ENCODE measurements at places on chromosomes 4 and X. TPM values are rescaled to one million over a fixed set of nuclear protein-coding genes. Genes with fewer than 3 reads are reported as not detected.

The POLN gene
- 4.1 TPM for total RNA-seq

The GNRHR gene
- total RNA-seq = not detected

The TMEM150C gene
- 7.1 TPM for total RNA-seq

- H3K4me1 ChIP-seq = no peaks in the 10 kb centered on the region
- no peaks in the 10 kb centered on the region for H3K27me3 ChIP-seq
- no peaks in the 10 kb centered on the region for H3K36me3 ChIP-seq
- no peak for DNase-seq
Measured at GRCh38 chrX:14798805-14799397, 74.0 kb downstream of the FANCB start.

DNA sequence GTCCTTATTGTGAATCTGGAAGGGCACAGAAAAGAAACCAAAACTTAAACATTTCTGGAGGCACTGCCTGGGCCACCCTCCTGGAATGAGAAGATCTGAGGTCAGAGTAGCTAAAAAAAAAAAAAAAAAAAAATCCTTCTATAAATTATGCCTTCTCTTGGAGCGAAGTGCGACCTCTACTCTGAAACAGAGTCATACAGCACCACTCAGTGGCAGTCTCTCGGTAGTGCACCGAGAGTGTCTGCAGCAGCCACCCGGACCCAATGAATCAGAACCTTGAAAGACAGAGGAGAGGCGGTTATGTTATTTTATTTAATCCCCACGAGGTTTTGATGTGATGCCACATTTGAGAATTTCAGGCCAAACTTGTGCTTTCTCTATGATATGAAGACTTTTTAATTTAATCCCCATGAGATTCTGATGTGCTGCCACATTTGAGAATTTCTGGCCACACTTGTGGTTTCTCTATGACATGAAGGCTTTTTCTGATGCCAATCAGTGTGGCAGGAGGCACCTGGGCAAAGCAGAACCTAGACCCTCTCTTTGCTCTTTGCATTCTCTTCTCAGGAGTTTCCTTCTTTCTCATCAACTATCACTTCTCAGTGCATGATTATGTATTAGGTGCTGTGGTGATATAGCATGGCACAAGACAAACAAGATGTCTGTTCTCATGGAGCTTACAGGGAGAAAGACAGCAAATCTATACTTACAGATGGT, 5.6 kb upstream of the CT47C1 start:
- DNase-seq = peak; percentile 75
- no peak overlapping the region for H3K4me3 ChIP-seq
- H3K27me3 ChIP-seq = peaks cover 11% of the 10 kb centered on the region
- H3K4me1 ChIP-seq = no peaks in the 10 kb centered on the region
- H3K27ac ChIP-seq = no peak overlapping the region
- no peaks in the 10 kb centered on the region for H3K36me3 ChIP-seq

GRCh38 chr4:80803337-80803736, 227.2 kb upstream of the BMP3 start:
- no peaks in the 10 kb centered on the region for H3K4me1 ChIP-seq
- no peaks in the 10 kb centered on the region for H3K27me3 ChIP-seq
- H3K4me3 ChIP-seq = no peak overlapping the region
- no peak overlapping the region for H3K27ac ChIP-seq
- no peak for DNase-seq

The GBA3 gene
- not detected for total RNA-seq

DNA sequence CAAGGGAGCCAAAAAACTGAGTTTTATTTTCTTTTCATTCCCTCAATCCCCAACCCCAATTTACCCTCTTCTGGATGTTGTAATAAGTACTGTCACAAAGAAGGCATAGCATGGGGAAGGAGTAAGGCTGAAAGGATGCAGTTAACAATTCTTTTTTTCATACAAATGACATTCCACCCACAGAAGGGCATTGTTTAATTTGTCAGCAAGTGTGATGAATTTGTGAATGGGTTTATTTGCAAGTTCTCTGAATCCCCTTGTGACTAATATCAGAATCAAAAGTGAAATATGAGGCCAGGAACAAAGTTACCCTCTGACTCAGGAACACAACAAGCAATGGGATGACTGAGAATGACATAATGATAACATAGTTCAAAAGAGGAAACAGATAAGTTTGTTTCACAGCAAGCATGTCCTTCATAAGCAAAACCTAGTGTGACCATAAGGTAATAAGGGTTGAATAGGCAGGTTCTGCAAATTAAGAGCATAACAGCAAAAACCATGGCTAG, 2.1 kb downstream of the GEMIN8 start:
- peaks cover 29% of the 10 kb centered on the region for H3K4me1 ChIP-seq
- H3K36me3 ChIP-seq = no peaks in the 10 kb centered on the region
- peak overlapping the region; percentile 90 for H3K27ac ChIP-seq

- no peak overlapping the region for H3K4me3 ChIP-seq
- peaks cover 11% of the 10 kb centered on the region for H3K27me3 ChIP-seq
- no peaks in the 10 kb centered on the region for H3K36me3 ChIP-seq
- peak overlapping the region; percentile 83 for H3K27ac ChIP-seq
- DNase-seq = peak; percentile 79
Measured at GRCh38 chrX:107562482-107562881, 65.8 kb upstream of the PRPS1 start.

The CLDN34 gene
- under 0.01 TPM for total RNA-seq

DNA sequence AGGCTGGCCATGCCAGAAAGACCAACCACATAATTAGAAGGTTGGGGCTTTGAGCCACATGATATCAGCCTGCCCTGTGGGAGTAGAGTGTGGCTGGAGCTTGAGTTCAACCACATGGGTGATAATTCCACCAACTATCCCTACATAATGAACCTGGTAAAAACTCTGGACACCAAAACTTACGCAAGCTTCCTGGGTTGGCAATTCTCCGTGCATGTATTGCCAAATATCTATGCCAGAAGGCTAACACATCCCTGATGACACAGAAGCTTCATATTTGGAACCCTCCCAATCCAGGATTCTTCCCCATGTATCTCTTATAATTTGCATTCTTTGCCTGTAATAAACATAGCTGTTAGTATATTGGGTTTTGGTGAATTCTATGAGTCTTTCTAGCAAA, 68.2 kb downstream of the FUNDC1 start:
- H3K4me3 ChIP-seq = no peak overlapping the region
- no peak overlapping the region for H3K27ac ChIP-seq
- H3K36me3 ChIP-seq = no peaks in the 10 kb centered on the region
- no peaks in the 10 kb centered on the region for H3K4me1 ChIP-seq
- peaks cover 4% of the 10 kb centered on the region for H3K27me3 ChIP-seq

GRCh38 chr4:106301393-106302061, 14.5 kb downstream of the TBCK start:
- H3K4me3 ChIP-seq = no peak overlapping the region
- no peak for DNase-seq
- no peaks in the 10 kb centered on the region for H3K27me3 ChIP-seq
- H3K36me3 ChIP-seq = peaks cover 2% of the 10 kb centered on the region

- H3K4me3 ChIP-seq = no peak overlapping the region
- no peak overlapping the region for H3K27ac ChIP-seq
- H3K36me3 ChIP-seq = no peaks in the 10 kb centered on the region
- peaks cover 3% of the 10 kb centered on the region for H3K4me1 ChIP-seq
- peaks cover 23% of the 10 kb centered on the region for H3K27me3 ChIP-seq
- peak; percentile 57 for DNase-seq
Measured at GRCh38 chr4:180060159-180060889, 2182.9 kb upstream of the TENM3 start.

DNA sequence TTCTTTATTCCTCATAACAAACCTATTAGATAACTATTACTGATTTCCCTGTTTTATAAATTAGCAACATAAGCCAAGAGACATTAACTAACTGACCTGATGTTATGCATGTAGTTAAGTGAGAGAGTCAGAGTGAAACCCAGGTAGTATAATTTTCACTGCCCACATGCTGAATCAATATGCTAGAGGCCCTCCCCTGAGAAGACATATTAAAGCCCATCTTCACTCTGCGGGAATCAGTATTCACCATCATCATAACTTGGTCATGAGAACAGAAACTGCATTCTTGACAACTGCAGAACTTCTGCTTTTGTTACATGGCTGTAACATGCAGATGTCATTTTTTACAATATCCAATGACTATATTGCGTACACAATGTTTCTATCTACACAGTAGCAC, 1324.3 kb downstream of the ARAP2 start:
- no peak overlapping the region for H3K4me3 ChIP-seq
- H3K36me3 ChIP-seq = no peaks in the 10 kb centered on the region
- no peaks in the 10 kb centered on the region for H3K4me1 ChIP-seq
- no peak overlapping the region for H3K27ac ChIP-seq
- no peak for DNase-seq
- no peaks in the 10 kb centered on the region for H3K27me3 ChIP-seq

DNA sequence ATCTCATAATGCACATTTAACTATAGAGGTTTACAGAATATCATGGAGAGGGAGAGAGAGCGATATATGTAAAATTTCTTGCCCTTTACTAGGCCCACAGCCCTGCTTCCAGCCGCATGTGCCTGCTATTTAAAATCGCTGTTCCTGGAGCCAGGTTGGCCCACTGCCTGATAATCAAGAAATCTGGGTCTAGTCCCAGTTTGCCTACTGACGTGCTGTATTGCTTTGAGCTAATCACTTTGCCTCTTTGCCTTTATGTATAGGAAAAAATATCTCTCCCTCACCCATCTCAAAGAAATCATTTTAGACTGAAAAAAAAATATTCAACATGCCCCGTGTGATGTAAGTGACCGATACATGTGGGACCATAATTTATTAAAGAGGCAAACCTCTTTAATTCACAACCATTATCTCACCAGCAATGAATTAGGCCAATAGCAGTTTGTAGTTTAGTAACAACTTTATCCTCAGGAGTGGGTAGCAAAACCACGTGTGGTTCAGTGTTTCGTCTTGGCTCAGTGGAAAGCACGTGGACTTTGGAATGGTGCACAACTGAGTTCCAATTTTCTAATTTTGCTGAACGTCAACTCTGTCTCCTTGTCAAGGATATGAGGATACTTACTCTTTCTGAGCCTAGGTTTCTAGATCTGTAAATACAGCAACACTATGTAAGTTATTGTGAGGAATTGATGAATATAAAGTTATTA, 62.6 kb downstream of the GRXCR1 start:
- no peaks in the 10 kb centered on the region for H3K27me3 ChIP-seq
- H3K36me3 ChIP-seq = no peaks in the 10 kb centered on the region

The PGAM4 gene
- total RNA-seq = not detected

GRCh38 chr4:2812612-2813354, 19.9 kb downstream of the SH3BP2 start:
- H3K27me3 ChIP-seq = no peaks in the 10 kb centered on the region
- no peak for DNase-seq
- H3K36me3 ChIP-seq = peaks cover 5% of the 10 kb centered on the region
- H3K4me1 ChIP-seq = peaks cover 15% of the 10 kb centered on the region
- peak overlapping the region; percentile 68 for H3K27ac ChIP-seq
- peak overlapping the region; percentile 64 for H3K4me3 ChIP-seq

DNA sequence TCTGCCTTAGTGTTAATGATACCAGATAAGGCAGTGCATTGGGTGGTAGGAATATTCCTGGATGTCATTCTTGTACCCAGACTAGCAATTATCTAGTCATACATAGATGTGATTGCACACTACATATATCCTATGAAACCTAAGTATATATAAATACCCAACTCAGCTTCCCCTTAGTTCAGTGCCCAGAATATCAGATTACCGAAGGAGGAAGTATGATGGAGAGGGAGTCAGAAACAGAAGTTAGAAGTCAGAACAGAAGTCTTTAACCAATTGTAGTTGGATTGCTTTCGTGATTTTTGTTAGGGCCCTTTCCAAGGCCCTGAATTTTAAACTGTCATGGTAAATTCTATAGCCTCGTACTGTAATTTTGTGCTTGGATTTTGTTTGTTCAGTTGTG, 42.9 kb downstream of the MOB1B start:
- DNase-seq = no peak
- H3K4me1 ChIP-seq = peaks cover 22% of the 10 kb centered on the region
- H3K4me3 ChIP-seq = no peak overlapping the region
- H3K36me3 ChIP-seq = no peaks in the 10 kb centered on the region

GRCh38 chr4:118997601-118998000, 108.9 kb downstream of the SYNPO2 start:
- peak; percentile 73 for DNase-seq
- H3K4me3 ChIP-seq = no peak overlapping the region
- no peaks in the 10 kb centered on the region for H3K27me3 ChIP-seq
- H3K4me1 ChIP-seq = peaks cover 8% of the 10 kb centered on the region
- H3K27ac ChIP-seq = peak overlapping the region; percentile 23
- H3K36me3 ChIP-seq = no peaks in the 10 kb centered on the region

- DNase-seq = no peak
- H3K4me3 ChIP-seq = no peak overlapping the region
- H3K4me1 ChIP-seq = no peaks in the 10 kb centered on the region
- H3K27ac ChIP-seq = no peak overlapping the region
- no peaks in the 10 kb centered on the region for H3K36me3 ChIP-seq
Measured at GRCh38 chr4:12615822-12616221, 868.3 kb downstream of the RAB28 start.

DNA sequence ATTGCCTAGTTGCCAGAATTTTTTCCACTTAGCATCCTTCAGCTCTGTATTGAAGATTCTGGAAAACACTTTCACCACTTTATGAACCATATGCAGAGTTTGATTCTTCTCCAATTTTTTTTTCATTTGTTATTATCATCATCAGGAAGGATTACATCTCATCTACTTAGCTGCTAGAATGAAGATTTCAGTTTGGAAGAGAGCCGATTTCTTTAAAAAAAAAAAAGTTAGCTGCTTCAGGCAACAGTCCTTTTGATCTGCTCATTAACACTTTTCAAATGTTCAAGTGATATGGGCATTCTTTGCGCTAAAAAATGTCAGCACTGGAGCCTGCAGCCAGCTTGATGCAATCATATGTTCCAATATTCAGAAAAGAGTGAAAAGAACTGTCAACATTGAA, 76.2 kb downstream of the ANTXR2 start:
- H3K4me1 ChIP-seq = no peaks in the 10 kb centered on the region
- H3K36me3 ChIP-seq = no peaks in the 10 kb centered on the region
- no peak overlapping the region for H3K27ac ChIP-seq
- H3K27me3 ChIP-seq = no peaks in the 10 kb centered on the region

The SULT1E1 gene
- total RNA-seq = not detected

DNA sequence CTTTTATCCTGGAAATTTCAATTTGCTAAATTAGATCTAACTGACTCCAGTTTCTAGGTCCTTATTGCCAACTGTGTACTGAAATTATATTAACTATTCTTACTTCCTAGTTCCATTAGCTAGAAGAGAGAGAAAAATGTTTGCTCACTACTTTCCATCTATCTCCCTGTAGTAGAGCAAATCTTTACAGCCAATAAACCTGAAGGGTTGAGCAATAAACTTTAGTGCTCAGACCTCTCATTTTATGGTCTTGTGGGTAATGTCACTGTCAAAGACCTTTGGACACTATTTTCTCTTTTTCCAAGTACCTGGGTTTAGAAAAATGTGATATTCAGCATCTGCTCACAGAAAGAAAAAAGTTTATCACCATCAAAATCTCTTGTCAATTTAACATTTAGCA, 237.5 kb upstream of the GEMIN8 start:
- H3K36me3 ChIP-seq = no peaks in the 10 kb centered on the region
- no peaks in the 10 kb centered on the region for H3K27me3 ChIP-seq
- no peaks in the 10 kb centered on the region for H3K4me1 ChIP-seq
- no peak for DNase-seq

GRCh38 chrX:106484233-106484632, 127.5 kb upstream of the RADX start:
- peaks cover 6% of the 10 kb centered on the region for H3K27me3 ChIP-seq
- DNase-seq = no peak
- H3K36me3 ChIP-seq = no peaks in the 10 kb centered on the region
